ENCODE measurements at places on chromosomes 7 and 10.

DNA sequence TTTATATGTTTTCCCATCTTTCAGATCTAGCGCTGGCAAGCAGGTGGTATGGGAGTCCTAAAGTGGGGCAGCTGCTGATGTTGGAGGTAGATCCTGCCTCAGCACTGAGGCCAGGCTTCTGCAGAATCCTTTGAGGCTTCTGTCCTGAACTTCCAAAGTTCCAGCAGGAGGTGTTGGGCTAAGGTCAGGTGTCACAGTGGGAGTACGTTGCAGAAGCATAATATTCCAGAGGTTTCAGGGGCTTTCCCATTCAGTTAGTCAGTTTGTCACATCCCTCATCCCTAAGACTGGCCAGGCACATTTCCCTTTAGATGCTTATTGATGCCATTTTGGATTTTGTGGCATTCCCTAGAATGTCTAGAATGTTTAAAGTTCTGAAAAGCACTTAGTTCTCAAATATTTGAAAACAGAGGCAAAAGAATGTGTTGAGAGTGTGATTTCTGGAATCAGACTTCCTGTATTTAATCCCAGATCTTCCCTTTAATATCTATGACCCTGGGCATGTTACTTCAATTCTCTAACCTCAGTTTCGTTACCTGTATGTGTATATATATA, 319.1 kb upstream of the PHYHIPL start:
- no peak for DNase-seq

- no peak for DNase-seq
Measured at GRCh38 chr10:102550636-102551210, 47.0 kb downstream of the SUFU start.

- no peak for DNase-seq
Measured at GRCh38 chr7:78514634-78515033, 716.1 kb downstream of the PHTF2 start.

- DNase-seq: no peak
Measured at GRCh38 chr7:72444026-72444776, 32.1 kb upstream of the CALN1 start.
